Effector memory CD8-positive, alpha-beta T cell (primary cell): ENCODE measurements at places on chromosomes 4 and X.

DNA sequence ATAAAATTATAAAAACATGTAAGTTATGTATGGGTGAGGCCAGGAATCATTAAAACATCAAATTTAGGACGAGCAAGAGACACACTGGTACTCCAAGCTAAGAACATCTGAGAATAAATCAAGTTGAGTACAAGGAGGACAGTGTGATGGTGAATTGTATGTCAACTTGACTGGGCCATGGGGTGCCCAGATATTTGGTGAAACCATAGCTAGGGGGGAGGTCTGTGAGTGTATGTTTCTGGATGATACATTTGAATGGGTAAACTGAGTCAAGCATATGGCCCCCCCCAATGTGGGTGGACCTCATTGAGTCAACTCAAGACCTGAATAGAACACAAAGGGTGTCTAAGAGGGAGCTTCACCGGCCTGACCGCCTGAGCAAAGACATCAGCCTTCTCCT, 115.3 kb upstream of the BCOR start:
- H3K27me3 ChIP-seq: no peaks in the 10 kb centered on the region
- no peak for DNase-seq
- no peak overlapping the region for H3K4me3 ChIP-seq
- H3K27ac ChIP-seq: no peak overlapping the region

- H3K4me3 ChIP-seq: no peak overlapping the region
- H3K4me1 ChIP-seq: no peaks in the 10 kb centered on the region
- DNase-seq: no peak
- H3K27me3 ChIP-seq: peaks cover 4% of the 10 kb centered on the region
- no peak overlapping the region for H3K27ac ChIP-seq
Observed at GRCh38 chr4:114386637-114387233, 211.9 kb upstream of the UGT8 start.

DNA sequence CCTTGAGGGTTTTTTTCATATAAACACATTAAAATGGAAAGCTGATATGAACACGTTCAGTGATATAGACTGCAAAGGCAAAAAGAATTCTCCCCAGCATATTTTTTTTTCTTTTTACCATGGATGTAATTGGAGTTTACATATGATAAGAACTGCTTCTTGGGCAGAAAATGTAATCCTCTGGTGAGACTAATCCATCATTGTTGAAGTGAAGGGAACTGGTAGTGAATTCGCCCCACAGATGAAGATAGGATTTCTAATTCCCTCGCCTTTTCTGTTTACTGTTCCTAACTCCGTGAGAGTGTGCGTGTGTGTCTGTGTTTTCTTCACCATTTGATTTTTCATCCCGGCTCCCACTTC, 88.9 kb downstream of the GPR143 start:
- H3K27me3 ChIP-seq: no peaks in the 10 kb centered on the region
- H3K4me1 ChIP-seq: peaks cover 19% of the 10 kb centered on the region
- no peak for DNase-seq
- peak overlapping the region; percentile 89 for H3K27ac ChIP-seq
- no peak overlapping the region for H3K4me3 ChIP-seq
- H3K36me3 ChIP-seq: peaks cover 11% of the 10 kb centered on the region

DNA sequence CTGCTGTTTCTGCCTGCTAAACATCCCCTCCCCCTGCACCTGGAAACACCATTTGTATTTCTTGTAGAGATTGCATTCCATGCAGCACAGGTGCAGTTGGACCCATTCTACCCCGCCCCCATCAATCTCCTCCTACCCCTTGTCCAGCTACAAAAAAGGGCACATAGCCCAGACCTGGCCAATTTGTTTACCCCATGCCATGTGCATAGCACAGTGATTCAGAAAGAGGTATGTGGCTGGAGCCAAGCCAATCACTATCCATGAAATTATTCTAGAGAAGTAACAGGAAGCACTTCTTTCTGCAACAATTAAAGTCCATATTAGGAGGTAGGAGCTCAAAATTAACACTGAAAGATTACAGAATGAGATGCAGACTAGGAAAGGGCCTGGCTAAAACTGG, 20.2 kb upstream of the TMEM184C start:
- H3K27me3 ChIP-seq: no peaks in the 10 kb centered on the region
- H3K36me3 ChIP-seq: no peaks in the 10 kb centered on the region
- no peaks in the 10 kb centered on the region for H3K4me1 ChIP-seq
- DNase-seq: no peak
- no peak overlapping the region for H3K4me3 ChIP-seq
- no peak overlapping the region for H3K27ac ChIP-seq

DNA sequence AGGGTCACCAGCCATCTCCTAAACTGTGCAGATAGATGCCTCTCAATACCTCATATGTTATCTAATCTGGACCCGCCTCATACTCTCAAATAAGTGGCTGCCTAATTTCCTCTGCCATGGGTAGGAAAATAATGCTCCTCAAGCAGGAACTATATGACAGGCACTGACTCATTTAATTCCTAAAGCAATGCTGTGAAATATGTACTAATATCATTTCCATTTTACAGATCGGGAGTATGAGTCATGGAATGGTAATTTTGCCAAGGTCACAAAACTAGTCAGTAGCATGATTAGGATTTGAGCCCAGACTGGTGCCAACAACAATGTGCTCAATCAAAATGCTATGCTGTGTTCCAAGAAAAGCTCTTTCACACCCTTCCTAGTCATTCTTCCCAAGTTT, 3.0 kb upstream of the NXT2 start:
- no peak overlapping the region for H3K27ac ChIP-seq
- H3K36me3 ChIP-seq: peaks cover 7% of the 10 kb centered on the region
- peaks cover 5% of the 10 kb centered on the region for H3K4me1 ChIP-seq

DNA sequence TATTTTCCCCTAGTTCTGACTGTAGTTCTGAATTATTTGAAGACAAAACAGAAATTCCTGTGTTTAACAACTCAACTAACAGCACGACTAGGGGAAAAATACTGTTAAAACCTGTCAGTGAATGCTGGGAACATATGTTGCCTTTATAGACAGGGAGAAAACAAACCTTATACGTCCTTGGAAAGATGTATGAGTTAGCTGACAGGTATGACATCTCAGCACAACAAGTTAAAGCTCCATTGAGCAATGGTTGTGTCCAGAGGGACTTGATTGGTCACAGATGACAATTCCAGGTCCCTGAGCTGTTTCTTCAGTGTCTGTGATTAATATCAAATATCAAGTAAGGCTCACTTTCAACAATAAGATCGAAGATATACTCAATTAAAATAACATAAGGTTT, 58.2 kb upstream of the DDIT4L start:
- no peaks in the 10 kb centered on the region for H3K4me1 ChIP-seq
- H3K4me3 ChIP-seq: no peak overlapping the region
- no peak for DNase-seq
- H3K36me3 ChIP-seq: no peaks in the 10 kb centered on the region

DNA sequence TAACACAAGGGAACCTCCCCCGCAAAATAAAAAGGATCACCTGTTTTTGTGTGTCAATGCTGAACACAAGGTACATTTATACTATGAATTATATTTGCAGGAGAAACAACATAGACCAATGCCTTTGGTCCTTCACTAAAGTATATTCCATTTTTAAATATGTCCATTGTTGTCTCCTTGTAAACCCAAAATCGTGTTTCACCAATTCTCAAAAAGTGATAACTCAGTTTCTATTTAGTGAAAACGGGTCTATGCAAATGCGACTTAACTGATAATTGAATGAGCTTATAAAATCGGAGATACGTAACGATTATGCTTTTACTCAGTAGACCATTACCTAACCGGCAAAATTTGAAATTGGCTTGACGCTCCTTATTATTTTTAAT, 2.1 kb downstream of the BRWD3 start:
- peak overlapping the region; percentile 83 for H3K4me3 ChIP-seq
- peak overlapping the region; percentile 99 for H3K27ac ChIP-seq
- H3K4me1 ChIP-seq: peaks cover 12% of the 10 kb centered on the region
- H3K27me3 ChIP-seq: no peaks in the 10 kb centered on the region

DNA sequence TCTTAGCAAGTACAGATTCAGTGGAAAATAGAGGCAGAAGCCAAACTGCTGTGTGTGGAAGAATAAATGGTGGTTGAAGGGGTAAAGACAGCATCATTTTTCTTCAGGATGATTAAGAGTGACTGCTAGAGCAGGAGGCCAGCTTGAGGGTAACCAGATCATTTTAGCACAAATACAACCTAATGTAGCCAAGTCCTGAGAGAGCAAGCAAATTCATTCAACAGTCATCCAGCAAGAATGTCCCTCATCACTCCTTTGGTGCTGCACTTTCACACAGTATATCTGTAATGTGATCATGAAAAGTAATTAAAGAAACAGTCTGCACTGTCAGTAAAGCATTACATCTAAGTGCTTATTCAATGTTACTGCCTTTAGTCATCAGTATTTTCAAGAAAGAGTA, 44.8 kb downstream of the NPFFR2 start:
- no peaks in the 10 kb centered on the region for H3K4me1 ChIP-seq
- no peak overlapping the region for H3K4me3 ChIP-seq
- no peaks in the 10 kb centered on the region for H3K27me3 ChIP-seq
- no peak overlapping the region for H3K27ac ChIP-seq

GRCh38 chr4:48255072-48255958, 14.3 kb downstream of the TEC start:
- H3K4me3 ChIP-seq: no peak overlapping the region
- no peak for DNase-seq
- no peaks in the 10 kb centered on the region for H3K4me1 ChIP-seq
